ENCODE measurements at places on chromosomes 6 and 20.

DNA sequence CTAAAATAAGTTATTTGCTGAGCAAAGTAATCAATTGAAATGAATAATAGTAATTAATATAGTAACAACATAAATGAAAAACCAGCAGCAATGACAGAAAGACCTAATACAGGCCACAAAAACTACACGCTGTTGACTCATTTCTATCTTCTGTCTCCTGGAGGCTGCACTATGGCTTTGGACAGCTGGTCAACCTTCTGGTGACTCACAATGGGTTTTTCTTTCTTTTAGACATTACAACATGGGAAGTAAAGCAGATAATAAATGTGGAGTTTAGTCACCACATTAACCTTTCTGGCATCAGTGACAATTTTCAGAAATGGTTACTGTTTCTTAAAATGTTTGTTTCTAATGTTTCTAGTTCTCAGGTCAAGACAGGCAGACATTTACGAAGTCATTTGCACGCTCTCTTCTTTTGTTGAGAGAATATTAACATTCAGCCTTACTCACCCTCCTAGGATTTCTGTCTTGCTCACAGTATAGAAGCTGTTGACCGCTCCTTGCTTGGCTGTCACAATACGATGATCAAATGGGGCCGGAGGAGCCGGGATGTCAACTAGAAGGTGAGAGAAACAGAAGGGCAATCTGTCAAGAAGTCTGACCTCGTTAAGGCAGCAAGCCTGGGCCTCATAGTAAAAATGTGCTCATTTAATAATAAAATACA lies 62.2 kb downstream of the MYLK4 start:
- DNase-seq, result no peak

GRCh38 chr6:34615574-34616226 lies 59.6 kb upstream of the SPDEF start:
- DNase-seq, result no peak

GRCh38 chr20:20297181-20297580 lies 70.7 kb upstream of the INSM1 start:
- no peak for DNase-seq

DNA sequence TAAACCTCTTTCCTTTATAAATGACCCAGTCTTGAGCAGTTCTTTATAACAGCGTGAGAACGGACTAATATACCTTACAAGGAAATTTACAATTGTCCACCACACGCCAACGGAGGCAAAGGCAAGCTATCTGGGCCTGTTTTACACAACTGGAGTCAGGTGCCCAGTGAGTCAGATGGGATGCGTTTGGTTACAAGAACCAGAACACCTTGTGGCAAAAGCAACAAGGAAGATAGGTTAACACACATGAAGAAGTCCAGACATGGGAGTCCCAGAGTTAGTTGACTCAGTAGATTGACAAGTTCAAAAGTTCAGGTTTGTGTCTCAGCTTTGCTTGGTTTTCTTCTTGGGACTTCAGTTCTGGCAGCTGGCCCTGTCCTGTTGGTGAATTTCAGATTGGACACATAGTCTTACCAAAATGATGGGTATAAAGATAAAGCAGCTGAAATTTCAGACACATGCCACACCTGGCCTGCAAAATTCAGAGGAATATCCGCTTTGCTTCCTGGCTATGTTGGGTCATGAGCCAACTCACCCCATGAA lies 97.9 kb downstream of the PXDC1 start:
- no peak for DNase-seq

GRCh38 chr6:140284871-140285270 lies 910.4 kb upstream of the CITED2 start:
- DNase-seq, result no peak

DNA sequence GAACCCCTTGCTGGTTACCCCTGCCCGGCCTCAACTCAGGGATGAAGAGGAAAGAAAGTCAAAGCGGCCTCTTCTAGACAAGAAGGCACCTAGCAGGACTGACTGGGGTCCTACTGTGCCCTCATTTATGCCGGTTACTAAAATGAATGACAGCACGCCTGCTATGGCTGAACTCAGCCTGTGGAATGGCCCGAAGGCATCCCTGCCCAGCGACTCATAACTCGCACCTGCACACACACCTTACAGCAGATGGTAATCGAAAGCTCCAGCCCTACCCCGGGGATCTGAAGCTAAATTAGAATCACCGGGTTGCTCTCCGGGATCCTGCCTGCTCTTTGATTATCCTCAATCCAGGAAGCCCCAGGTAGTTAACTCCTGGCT lies 747 bp upstream of the TXNDC5 start:
- DNase-seq, result no peak

DNA sequence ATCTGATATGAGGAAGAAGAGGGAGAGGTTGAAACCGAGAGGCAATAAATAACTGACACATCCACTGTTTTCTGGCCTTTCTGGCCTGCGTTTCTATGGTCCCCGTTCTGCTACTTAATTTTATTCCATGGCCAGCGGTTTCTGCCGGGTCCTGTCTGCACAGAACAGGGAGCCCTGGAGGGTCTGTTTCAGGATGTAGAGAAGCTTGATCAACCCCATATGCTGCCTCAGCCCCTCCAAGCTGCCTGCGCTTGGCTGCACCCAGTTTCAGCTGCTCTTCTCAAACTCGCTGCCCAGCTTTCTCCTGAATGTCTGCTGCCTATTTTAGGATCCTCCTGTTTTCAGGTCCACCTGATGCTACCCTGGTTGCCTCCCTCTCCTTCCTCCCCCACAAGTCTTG lies 18.5 kb upstream of the PACSIN1 start:
- DNase-seq, result no peak

DNA sequence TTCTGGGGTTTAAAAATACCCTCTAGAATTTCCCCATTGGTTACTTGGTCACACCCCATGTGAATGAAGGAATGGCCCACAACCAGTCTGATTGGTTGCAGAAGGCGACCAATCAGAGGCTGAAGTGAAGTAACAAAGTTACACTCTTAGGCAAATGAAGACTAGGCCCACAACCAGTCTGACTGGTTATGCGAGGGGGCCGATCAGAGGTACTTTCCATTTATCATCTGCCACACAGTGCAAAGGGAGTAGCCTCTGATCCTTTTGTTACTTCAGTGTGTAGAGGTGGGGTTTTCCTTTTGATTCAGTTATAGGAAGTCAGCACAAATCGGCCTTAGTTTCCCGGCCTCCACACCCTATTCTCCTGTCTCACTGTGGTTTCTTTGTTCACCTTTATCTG lies 61.2 kb upstream of the SGK1 start:
- no peak for DNase-seq

DNA sequence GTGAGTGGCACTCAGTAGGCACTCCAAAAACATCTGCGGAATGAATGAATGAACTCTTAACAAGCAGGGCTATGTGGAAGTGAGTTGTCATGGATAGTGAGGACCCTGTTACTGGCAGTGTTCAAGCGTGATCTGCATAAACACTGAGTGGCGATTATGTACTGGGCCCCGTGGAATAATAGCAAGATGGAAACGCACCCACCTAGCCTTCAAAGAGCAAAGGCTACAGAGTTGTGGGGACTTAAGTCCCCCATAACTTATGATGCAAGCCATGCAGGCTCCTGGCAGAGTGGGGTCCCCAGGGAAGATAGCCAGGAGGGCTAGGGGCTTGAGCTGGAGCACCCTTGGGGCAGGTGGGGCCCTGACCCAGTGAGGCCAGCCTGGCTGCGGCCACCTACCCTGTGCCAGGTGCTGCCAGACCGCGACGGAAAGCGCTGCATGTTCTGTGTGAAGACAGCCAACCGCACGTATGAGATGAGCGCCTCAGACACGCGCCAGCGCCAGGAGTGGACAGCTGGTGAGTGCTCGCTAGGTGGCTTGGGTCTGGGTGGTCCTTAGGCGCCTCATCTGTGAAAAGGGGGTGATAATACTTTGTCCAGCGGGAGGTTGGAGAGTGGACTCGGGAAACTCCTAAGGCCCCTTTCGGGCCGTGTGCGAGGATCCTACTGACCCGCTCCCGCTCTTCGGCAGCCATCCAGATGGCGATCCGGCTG lies 20.0 kb downstream of the DEF6 start:
- DNase-seq, result no peak

DNA sequence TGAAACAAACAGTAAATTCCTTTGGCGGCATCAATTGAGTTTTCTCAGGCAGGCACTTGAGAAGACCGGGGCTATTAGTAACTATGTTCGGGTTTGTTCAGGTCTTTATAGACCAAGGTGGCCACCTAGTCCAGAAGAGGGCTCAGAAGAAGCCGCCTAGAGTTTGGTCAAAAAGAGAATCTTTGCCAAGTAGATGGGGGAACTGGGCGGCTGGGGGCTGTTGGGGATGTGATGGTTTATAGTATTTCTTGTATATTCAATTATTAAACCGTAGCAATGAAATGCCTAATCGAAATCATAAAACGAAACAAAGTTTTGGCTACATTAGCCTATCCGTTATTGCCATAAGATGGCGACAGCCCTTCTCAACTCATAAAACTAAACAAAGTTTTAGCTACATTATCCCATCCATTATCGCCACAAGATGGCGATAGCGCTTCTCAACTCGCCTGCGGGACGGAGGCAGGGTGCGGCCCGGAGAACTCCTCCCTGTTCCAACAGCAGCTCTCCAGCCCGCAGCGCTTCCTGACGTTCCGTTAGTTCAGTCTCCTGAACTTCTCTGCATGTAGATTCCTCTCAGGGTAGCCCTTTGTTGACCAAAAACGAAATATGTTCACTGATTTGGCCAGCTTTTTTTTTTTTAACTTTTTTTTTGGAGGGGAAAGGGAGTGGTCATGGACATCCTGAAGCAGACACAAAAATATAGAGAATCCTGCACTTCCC lies 120.5 kb upstream of the PRSS16 start:
- DNase-seq, result peak; percentile 40

- DNase-seq, result no peak
Observed at GRCh38 chr6:98033617-98034016, 750.6 kb upstream of the MMS22L start.

DNA sequence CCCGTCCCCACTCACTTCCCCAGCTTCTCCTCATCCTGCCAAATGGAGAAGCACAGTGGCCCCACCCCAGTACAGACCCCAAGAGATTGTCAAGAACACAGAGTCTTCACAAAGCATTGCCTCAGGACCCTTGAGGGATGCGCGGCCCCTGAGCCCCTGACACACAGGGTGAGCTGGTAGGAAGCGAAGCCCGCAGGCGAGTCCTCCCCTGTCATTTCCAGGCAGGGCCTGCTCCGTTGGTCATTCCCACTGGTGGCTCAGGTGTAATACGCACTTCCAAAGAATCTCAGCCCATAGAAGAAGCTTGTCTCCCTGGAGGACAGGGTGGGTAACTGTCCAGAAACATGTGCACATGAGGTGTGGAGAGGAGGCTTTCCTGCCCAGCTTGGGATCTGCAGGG lies 404.2 kb downstream of the THBS2 start:
- no peak for DNase-seq

DNA sequence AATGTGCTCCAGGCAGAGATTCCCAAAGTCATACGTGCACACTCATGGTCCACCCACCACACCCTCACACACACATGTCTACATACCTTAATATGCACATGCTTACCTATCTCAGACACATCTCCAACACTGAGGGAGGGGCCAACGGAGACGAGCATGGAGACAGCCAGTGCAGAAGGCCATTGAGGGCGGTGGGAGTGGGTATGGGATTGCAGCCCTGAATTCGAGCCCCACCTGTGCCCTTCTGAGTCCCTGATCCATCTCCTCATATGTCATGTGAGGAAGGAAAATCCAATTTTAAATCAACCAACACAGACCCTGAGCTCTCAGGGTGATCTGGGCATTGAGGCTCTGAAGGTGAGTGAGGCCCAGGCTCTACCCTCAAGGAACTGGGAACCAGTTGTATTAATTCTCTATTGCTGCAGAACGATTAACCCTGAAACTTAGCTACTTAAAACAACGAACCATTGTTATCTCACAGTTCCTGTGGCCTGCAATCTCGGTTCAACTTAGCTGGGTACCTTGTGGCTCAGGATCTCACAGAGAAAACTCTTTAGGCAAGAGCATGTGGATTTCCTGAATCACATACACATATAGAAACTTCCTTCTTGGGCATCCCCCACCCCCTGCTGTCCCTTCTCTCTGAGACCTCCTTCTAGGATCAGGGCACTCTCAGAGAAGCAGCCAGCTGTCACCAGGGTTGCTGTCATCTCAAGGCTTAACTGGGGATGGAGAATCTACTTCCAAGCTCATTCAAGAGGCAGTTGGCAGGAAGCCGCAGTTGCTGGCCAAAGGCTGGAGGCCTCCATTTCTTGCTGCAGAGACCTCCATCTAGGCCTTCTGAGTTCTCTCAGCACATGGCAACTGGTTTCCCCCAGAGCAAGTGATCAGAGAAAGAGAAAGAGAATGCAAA lies 28.3 kb downstream of the GLP1R start:
- no peak for DNase-seq

- DNase-seq, result no peak
Observed at GRCh38 chr20:35281506-35282101, 3.0 kb downstream of the EIF6 start.

DNA sequence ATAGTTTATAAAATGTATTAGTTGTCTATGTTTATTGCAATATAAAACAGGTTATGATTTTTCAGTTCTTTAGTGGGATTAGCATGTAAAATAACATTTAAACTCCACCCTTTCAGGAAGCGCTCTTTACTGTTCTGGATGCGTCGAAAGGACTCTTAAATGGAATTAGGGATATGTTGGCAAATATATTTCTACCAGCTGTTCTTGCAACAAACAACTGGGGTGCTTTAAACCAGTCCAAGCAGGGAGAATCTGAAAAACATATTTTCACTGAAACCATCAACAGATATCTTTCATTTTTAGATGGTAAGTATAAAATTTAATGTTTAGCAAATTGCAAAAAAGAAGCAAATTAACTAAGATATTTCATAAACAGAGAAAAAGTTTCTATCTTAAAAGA lies 21.8 kb downstream of the DNAH8 start:
- DNase-seq, result no peak

DNA sequence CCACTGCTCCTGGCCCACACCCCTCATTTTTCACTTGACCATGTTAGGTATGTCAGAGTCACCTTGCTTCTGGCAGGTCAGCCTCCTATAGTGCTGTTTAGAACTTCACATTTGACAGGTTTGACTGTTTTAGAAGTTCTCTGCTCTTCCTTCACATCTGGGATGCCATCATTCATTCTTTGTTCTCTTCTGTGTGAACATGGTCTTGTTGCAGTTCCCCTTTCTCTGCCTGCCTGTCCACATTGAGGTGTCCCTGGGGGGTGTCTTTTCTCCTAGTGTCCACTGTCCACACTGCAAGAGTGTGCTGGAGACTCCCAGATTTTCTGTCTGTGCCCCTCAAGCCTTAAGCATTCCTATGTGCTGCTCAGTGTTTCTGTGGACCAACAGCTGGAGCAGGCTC lies 89.5 kb downstream of the JARID2 start:
- DNase-seq, result no peak

DNA sequence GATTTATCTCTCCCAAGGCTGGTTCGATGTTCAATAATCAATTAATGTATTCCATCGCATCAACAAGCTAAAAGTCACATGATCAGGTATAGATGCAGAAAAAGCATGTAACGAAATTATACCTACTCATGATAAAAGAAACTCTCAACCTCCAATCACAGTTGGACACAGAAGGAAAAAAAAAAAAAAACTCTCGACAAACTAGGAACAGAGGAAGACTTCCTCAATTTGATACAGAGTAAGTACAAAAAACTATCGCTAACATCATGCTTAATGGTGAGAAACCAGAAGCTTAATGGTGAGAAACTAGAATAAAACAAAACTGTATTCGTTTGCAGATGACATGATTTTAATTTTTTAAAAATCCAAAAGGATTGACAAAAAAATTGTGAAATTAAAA lies 62.0 kb upstream of the SMIM29 start:
- no peak for DNase-seq
